Stromal cell of bone marrow (primary cell): ENCODE measurements at places on chromosomes 1 and 21.
A peak's percentile ranks its signal among the peaks of the same experiment; 100 is the strongest.

DNA sequence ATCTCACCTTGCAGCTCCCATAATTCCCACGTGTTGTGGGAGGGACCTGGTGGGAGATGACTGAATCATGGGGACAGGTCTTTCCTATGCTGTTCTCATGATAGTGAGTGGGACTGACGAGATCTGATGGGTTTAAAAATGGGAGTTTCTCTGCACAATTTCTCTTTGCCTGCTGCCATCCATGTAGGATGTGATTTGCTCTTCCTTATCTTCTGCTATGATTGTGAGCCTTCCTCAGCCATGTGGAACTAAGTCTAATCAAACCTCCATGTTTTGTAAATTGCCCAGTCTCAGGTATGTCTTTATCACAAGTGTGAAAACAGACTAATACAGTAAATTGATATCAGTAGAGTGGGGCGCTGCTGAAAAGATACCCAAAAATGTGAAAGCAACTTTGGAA, 195.7 kb downstream of the SLC44A5 start:
- DNase-seq: no peak

DNA sequence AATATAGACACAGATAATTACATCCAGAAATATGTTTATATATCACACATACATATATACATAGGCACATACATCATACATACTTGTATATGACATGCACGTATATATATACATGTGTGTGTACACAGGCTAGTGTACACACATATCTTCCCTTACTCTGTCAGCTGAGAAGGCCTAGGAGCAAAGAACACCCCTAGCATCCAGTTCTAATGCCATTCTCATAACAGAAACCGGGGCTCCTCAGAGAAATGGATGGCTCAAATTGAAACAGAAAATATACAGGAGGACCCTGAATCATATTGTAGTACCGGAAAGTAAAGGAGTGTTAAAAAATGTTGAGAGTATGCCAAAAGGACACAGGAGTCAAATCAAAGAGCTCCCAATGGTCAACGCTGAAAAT, 19.7 kb upstream of the HYI start:
- no peak for DNase-seq

- DNase-seq: no peak
These were observed at the start of gene SLC45A3 for GRCh38 chr1:205680073-205680851. TSS of gene SLC45A3 (minus strand) at chr1:205680509. CDS start at chr1:205664656, 15,853 bp downstream.

GRCh38 chr1:200207711-200208126, 180.2 kb downstream of the NR5A2 start:
- peak; percentile 17 for DNase-seq

- no peak for DNase-seq
These were observed 2.4 kb downstream of the PEAR1 start for GRCh38 chr1:156895927-156896326.

DNA sequence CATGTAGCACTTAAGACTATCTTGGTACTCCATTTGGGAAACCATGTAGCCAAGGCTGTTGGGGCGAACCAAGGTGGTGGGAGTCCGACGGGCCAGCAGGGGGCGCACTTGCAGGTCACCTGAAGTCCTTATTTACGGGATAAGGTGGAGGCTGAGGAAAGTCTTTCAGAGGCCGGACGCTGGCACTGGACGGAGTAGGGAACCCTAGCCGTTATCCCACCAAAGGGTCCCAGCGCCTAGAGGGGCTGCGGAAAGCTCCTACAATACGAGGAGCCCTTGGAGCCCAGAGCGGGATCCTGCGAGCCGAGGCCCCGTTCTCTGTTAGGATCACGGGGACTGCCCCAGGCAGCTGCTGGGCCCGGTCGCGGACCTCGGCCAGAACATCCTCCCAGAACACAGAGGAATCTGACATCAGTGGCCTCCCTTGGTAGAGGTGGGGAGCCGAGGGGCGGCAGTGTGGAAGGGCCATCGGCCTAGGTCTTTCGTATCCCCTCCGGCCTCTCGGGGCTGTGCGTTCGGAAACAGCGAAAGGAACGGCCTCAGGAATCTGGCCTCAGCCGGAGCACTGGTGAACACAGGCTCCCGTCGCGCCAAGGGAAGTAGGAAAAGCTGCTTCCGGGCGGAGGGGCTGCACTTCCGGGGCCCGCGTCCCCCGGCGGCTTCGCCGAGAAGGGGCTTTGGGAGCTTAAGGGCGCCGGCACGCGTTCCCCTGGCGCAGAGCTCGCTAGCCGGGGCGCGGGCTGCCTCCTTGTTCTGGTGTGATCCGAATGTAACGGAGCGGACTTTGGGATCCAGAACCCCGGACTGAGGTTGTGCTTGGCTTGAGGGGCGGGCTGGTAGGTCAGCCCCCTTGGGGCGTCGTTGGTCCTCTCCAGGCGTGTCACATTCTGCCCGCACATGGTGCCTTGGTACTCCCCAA, 29.9 kb upstream of the RPTN start:
- peak; percentile 33 for DNase-seq

DNA sequence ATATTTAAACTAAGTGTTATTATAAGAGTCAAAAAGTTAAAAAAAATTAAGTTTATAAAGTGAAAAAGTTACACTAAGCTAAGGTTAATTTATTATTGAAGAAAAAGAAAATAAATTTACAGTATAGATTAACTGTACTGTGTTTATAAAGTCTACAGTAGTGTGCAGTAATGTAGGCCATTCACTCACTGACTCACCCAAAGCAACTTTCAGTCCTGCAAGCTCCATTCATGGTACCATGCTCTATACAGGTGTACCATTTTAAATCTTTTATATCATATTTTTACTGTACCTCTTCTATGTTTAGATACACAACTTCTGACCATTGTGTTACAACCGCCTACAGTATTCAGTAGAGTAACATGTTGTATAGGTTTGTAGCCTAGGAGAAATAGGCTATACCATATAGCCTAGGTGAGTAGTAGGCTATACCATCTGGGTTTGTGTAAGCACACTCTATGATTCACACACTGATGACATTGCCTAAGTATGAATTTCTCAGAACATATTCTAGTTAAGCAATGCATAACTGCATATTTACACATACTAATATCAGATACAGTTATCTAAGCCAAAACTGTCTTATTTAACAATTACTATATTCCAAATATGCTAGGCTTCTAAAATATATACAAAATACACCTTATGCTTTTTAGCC, 80.6 kb upstream of the GFI1 start:
- DNase-seq: no peak

GRCh38 chr21:40719615-40720014, 127.3 kb downstream of the DSCAM start:
- DNase-seq: no peak

DNA sequence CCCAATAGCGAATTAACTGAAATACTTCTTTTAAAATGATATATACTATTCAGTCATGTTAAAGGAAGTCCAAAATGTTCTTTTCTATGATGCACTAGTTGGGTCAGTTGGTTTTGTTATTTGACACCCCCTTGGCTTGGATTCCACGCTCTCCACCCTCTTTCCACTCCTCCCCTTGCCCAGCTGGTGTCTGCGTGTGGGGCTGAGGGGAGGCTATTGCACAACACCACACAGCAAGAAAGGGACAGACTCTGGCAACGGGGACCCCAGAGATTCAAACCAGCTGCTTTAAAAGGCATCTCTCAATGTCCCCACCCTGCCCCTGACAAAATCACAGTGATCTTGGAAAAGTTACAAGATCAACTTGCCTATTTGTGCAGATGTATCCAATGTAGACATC, 394.3 kb downstream of the TGFB2 start:
- DNase-seq: peak; percentile 36

- DNase-seq: no peak
These were observed 262.6 kb downstream of the ATG4C start for GRCh38 chr1:63046539-63046938.

- DNase-seq: no peak
These were observed 58.6 kb downstream of the MAST2 start for GRCh38 chr1:45862008-45862407.

DNA sequence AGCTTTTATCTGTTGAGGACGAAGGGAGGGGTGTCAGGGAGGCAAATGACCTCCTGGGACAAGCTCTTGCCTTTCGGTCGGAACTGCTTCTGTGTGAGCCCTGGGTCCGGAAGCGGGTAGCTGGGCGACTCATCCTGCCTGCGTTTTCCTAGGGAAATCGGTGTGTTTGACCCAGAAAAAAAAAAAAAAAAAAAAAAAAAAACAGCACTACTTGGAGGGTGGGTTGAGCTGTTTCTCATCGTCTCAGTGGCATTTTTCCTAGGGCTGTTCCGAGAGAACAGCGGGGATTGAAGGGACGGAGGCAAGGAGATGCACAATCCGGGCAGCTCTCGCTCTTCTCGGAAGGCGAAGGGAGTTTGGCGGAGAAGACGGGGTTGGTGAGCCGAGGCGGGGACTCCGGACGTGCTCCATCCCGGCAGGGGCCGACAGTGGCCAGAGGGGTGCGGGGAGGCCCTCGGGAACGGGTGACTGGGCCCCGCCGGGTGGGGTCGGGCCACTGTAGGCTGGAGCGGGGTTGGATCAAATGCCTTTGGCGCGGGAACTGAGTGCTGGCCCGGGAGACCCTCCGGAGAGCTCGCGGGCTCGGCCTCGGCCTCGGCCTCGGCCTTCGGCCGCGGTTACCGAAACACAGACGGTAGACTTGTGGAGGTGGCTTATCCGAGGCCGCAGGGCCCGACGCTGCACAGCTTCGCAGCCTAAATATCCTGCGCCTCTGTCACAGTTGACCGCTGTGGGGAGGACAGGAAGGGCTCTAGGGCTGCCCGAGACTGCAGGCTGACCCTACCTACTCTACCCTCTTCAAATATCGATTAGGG, 2.4 kb upstream of the BARHL2 start:
- no peak for DNase-seq

DNA sequence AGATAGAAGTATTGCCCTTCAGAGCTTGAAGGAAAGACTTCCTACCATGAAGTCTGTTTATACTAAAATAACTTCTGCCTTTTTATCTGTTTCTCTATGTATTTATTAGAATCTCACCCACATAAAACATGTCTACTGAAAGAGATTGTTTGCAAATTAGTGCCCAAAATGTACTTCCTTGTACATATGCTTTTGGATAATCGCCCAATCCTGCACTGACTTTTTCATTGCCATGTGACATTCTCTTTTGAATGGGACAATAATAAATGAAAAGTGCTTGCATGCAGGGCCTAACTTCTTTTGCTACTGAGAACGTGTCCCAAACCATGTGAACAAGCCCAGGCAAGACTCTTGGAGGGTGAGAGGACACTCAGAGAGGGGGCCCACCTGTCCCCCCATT, 711.6 kb upstream of the ADAMTS5 start:
- DNase-seq: no peak

DNA sequence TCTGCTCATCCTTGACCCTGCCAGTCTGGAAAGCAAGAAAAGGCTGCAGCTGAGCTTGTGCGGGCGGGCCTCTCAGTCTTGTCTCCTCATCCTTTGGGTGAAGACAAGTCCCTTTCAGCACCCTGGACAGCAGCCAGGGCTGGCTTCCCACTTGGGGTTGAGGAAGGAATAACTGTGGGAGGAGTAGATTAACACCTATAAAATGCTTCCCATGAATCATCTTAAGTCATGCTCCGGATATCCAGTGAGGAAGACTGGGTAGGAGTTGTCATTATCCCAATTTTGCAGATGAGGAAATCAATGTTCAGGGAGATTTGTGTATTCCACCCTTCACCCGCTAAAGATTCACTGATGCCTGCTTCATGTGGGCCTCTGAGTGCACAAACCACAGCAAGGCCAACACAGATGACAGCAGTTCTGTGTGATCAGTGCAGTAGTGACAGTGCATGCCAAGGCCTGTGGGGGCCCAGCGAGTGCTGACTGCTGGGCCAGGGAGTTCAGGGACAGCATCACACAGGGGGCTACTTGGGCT, 20.1 kb upstream of the COL16A1 start:
- no peak for DNase-seq

GRCh38 chr1:207459008-207459407, 4.9 kb downstream of the CR2 start:
- DNase-seq: no peak

GRCh38 chr1:3668585-3669300, 16.4 kb downstream of the TP73 start:
- no peak for DNase-seq

DNA sequence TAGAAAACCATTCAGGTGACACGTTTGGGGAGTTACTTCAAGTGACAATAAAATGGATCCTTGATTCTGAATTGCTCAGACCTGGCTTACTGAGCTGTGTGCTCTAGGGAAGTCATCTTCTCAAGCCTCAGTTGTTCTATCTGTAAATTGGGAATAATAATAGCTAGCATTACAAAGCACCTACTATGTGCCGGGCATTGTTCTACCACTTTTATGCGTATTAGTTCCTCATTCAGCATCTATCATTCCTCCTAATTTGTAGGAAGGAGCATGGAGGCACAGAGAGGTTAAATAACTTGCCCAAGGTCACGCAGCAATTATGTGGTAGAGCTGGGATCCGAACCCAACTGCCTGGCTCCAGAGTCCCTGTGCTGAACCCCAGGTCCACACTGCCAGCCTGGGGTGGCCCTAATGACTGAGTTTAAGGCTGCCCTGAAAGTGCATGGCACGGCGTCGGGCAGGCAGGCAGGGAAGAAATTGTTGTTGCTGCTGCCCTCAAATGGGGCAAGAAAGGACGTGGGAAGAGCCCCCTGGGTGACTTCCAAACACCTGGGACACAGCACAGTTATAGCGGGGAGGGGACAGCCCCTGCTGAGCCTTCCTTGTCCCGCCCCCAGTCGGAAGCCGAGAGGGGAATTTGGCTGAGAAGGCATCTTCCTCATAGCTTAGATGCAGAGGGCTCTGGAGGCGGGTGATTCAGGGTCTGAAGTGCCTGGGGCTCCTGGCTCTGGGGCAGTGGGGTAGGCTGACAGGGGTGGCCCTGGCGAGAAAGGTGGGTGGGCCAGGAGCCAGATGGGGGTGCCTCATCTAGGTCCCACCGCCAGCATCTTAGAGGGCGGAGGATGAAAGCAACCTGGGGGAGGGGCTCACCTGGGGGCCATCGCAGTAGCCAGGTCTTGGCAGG, 86.5 kb upstream of the IFFO2 start:
- DNase-seq: no peak
